Stimulated activated CD4-positive, alpha-beta T cell treated with anti-CD3 and anti-CD28 coated beads, Interleukin-2, amount 100 ng/mL, for 24 hours (primary cell): ENCODE measurements at places on chromosomes 5 and 9.

DNA sequence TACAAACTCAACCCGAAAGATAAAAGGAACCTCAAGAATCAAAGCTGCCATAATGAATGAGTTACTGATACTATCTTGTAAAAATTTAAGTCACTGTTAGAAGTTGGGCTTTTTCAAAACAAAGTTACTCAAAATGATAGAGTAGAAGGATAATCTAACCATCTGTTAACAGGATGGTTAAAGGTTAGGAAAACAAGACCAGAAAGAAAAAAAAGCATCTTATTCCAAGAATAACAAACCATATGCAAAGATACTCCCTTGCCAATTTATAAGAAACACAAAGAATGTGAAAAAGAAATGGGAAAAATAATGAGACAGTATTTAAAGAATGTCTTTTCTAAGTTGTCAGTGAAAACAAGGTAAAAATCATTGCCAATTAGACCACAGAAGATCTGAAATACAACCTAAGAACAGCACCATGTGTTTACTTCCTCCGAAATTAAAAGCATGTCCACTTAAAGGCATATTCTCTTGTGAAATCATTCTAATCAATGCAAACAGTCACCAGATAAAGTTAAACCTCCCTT is 51.2 kb downstream of the STRBP start:
- DNase-seq: no peak

GRCh38 chr5:100668511-100668910 is 133.3 kb downstream of the FAM174A start:
- DNase-seq: no peak

DNA sequence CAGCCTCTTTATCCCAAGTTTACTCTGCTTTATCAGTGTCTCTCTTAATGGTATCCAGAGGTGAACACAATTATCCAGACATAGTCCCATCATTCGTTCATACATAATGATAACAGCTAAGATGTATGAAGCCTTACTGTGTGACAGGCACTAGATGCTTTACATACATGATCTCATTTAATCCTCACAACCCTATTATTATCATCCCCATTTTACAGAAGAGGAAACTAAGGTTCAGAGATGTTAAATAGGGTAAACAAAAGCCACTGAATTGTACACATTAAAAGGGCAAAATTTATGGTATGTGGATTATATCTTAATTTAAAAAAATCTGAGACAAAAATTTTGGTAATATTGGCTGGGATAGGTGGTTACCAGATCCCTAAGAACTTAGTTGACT is 124.1 kb upstream of the TBC1D2 start:
- no peak for DNase-seq

- DNase-seq: no peak
Measured at GRCh38 chr9:6907772-6908381, 150.1 kb downstream of the KDM4C start.

- DNase-seq: no peak
Measured at GRCh38 chr9:71636143-71636839, 132.0 kb downstream of the CEMIP2 start.

DNA sequence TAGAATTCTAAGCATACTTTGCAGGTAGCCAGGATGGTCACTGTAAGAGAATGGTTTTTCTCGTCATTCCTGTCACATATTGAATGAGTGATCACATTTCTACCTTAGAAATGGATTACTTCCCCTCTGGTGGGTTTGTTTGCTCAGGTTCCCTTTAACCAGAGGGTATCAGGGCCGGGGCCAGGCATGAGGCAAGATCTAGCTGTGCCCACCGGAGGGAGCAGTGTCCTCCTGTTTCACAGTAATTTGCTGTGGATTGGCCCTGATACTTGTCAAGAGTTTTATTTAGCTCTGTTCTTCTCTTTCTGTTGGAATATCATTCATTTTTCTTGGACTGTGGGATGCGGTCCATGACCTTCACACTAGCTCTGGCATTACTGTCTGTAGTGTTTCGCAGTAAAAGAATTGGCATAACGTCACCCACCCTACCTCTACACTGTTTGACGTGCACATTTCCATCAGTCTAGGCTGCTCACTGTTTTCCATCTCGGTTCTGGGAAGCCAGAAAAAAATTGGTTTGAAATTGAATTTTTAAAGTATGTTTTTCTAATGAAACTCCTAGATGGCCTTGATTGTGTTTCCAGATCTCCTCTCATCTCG is 42.4 kb upstream of the ZBED3 start:
- peak; percentile 28 for DNase-seq

- no peak for DNase-seq
Measured at GRCh38 chr5:78907255-78907891, 77.7 kb downstream of the ARSB start.

GRCh38 chr5:82332886-82333615 is 54.9 kb upstream of the RPS23 start:
- no peak for DNase-seq

- no peak for DNase-seq
Measured at GRCh38 chr5:173481821-173482220, 134.6 kb downstream of the BOD1 start.

- DNase-seq: no peak
Measured at GRCh38 chr5:115429345-115429940, 115.1 kb downstream of the FEM1C start.

DNA sequence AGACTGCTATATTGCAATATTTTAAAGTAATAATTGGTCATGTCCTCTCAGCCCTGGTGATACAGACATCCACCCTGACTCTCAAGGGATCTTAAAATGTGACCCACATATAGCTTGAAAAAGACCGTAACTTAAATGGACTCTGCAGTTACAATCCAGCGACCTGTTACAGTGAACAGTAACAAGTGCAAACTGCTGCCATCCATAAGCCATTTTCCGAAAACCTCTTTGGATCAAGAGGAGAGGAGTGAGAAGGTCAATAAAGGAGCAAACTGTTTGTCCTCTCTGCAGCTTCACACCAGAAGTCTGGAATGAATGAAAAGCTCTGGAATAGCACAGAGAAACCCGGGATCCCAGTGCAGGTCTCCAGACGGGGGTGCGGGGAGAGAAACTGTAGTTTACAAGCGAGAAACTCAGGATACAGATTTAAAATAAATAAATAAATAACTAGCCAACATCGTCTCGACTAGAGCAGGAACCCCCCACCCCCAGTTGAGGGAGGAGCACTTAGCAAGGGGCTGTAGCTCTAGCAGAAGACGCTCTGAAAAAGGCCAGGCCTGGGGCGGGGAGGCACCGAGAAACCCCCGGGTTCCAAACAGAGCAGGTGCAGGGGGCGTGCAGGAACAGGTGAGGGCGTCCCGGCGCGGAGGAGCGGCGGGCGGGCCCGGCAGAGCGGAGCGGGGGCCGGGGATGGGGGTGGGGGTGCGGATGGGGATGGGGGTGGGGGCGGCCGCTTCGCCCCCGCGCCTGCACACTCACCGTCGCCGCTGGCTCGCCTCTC is 572 bp downstream of the ZDHHC21 start:
- DNase-seq: no peak

DNA sequence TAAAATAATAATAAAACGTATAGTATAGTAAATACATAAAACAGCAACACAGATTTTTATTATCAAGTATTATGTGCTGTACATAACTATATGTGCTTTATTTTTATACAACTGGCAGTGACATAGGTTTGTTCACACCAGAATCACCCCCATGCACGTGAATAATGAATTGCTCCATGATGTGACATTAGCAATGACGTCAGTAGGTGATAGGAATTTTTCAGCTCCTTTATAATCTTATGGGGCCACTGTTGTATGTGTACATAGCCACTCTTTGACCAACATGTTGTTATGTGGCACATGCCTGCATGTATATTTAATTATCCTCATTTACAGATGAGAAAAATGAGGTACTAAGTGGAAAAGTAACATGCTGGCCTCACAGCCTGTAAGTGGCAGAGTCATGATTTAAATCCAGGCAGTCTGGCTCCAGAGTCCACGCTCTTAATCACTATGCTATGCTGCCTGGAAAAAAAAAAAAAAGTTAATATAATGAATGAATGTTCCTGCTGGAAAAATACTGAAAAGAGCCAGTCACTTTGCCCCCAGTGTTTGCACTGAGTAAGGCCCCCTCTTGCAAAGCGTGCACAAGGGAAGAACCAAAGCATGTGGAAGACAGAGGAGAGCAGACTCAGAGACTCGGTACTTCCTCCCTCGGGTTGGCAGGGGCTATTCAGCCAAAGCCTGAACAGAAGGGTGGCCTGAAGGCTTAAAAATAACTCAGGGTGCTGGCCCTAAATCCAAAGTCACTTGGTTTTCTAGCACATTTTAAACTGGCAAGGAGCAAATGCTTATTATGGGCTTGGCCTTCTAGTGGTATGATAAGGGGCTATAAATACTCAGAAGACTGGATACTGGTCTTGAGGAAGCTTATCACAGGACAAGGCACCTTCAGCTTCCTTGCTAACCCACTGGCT is 206.8 kb downstream of the GLIS3 start:
- no peak for DNase-seq

- DNase-seq: no peak
Measured at GRCh38 chr5:107739661-107740060, 68.9 kb upstream of the EFNA5 start.

GRCh38 chr9:134566196-134566847 is 75.3 kb upstream of the COL5A1 start:
- DNase-seq: no peak

GRCh38 chr9:93436218-93436617 is 15.3 kb upstream of the FAM120A start:
- DNase-seq: no peak

- no peak for DNase-seq
Measured at GRCh38 chr5:73940026-73940425, 314.0 kb downstream of the ARHGEF28 start.

GRCh38 chr5:109028608-109029299 is 281.1 kb downstream of the FER start:
- no peak for DNase-seq

DNA sequence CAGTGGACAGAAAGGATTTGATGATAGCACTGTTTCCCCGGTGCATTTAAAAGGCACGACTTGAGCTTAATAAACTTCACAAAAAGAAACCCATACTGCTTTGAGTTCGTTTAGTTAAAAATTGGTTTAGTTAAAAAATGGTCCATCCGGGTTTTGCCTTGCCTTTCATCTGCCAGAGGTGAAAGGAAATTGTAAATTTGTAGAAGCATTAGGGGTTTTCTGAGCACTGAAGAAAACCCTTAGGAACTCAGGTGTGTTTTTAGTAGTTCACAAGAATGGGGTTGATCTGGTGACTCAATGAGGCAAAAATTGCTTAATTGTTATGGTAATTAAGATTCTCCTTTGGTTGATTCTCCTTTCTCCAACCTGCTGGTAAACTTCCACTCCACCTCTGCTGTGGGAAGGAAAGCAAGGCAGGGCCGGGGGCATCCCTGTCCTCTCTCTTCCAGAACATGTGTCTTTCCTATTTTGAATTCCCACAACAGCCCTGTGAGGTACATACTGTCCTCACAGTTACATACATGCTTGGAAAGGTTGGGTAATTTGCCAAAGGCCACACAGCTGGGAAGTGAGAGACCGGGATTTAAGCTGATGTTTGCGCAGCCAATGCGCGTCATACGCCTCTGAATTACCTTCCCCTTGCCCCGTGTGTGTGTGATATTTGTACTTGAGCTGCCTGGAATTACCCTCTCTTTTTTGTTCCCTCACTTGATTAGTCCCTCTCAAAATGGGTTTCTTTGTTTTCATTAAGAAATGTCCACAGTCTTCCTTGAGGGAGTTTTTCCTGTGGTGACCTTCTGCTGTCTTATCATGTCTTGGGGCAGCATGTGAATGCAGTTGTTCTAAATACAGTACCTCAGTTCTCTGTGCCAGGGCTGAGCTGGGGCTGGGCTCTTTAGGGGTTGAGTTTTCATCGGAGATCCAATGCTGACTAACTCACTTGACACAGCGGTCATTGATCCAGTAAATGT is 94.4 kb downstream of the ARHGAP26 start:
- DNase-seq: no peak

DNA sequence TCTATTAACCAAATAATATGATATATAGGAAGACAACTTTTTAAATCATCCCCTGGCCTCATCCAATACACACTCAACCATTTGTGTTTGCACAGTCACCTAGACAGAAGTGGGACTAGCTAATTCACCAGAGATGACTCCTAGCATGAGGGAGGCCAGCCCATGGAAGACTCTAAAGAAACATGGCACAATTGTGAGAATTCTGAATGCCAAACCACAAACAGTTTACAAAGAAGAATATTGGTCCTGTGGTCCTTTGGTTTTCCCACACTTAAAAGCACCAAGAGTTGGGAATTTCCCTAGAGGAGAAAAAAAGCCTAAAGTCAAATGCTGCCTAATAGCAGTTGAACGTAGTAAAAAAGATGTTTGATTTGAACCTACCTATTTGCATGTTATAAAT is 609.9 kb downstream of the ACTL7B start:
- no peak for DNase-seq

DNA sequence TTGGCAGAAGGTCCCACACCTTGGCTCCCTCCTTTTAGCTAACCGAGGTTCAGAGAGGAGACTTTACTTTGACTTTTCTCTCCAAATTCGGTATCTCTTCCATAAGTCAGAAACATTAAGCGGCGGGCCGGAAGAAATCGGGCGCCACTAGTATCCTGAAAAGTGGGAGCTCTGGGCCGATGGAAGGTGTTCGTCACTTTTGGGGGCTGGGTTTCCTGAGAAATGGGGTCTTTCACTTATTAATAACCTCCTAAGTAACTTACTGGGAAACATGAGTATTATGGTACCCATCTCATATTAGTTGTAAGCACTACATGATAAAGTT is 716 bp downstream of the STX17 start:
- DNase-seq: no peak

- no peak for DNase-seq
Measured at GRCh38 chr5:80092486-80093107, 57.4 kb downstream of the THBS4 start.

DNA sequence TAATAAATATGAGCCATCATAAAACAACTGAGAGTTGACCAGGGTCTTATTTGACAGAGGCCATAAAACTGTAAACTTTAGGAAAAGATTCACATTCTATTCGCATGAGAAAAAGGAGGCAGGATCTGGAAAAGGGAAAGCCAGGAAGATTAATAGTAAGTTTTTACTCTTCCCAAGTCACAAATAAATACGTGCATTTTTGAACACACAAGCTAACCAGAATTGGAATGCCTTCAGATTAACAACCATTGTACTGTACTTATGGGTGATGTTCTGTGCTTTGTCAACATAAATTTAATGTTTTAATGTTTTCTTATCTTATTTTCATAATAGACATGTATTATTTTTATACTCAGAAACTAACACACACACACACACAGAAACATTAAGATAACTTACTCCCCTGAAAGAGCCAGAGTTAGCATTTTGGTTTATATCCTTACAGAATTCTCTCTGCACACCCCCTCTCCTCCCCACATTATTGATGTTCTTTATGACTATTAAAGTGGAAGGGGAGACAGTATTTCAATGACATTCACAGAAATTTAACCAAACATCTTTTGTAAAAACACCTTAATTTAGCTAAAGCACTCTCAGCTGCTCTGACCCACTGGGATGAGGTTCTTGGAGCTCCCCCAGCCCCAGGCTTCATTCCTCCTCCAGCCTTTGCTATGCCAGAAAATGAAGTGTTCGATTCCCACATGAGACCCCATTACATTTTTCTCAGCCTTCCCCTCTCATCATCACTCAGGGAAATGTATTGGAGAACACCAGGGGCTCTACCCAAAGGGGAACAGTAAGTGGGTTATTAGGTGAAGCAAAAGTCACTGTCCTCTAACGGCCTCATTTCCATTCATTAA is 155.5 kb downstream of the ESM1 start:
- no peak for DNase-seq
